ENCODE measurements at places on chromosomes 2 and 18. TPM values are rescaled to one million over a fixed set of nuclear protein-coding genes. Genes with fewer than 3 reads are reported as not detected.

CD8A gene
- 17.7 TPM for total RNA-seq

ECEL1 gene
- total RNA-seq: 14.9 TPM

MC5R gene
- not detected for total RNA-seq

C2orf78 gene
- total RNA-seq: not detected

FASTKD1 gene
- total RNA-seq: 5.5 TPM

DYNAP gene
- not detected for total RNA-seq

BCS1L gene
- total RNA-seq: 27.7 TPM

DNA sequence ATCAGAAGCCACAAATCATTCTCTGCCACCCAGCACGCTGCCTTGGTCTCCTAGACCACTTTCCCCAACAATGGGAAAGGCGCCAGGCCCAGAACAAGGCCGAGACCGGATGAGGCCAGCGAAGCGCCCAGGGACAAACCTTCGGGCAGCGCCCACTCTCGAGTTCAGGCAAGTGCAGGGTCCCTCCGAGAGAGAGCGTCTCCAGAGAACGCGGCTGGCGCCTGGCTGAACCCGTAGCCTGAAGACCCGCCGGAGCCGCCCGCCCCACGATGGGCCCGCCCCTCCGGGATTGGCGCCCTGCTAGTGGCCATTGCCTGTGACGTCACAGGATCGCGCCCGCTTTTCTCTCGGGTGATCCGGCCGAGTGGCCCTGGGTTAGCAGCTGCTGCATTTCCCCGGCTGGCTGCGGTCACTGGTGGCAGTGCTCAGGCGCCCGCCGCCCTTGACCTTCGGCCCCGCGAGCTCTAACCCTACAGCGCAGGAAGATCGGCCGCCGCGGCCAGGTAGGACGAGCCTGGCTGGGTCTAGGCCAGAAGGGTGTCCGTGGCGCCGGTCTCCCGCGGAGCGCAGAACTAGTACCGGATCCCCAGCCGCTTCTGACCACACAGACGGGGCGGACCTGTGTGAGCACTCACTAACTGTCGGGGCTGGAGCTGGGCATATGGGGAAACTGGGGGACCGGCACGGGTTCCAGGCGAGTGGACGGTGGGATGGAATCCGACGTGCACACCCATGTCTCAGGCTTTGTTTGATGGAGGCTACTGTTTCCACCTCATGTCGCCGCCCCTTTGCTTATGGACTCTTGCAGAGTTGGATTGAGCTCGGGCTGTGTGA, at the start of gene FAHD2A:
FAHD2A (plus strand) TSS at position 339 of the 834 bp plus-strand sequence. CDS start 2,851 bp downstream, outside the sequence.
- peak; percentile 83 for DNase-seq

DNA sequence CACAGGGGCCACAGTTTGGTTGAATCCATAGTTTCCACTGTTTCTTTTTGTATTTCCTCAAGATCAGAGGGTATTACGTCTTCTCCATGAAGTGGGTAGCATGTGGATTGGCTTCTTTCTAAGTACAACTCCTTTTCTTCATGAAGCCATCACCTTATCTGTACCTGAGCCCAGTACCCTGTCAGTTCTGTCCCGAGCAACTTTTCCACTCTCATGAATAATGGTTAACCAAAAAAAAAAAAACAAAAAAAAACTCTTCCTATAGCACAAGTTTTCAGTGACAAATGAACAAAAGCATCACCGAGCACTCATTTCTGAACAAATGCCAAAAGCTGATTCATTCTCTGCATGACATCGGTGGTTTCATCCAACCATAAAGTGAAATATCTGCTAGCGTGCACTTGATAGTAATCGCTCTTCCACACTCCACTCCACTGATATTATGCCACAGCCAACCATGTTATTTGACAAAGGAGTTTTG, 53.0 kb upstream of the CCDC150 start:
- no peak for DNase-seq

GRCh38 chr18:14943967-14944636, 196.1 kb downstream of the ANKRD30B start:
- peak; percentile 50 for DNase-seq

GRCh38 chr2:11527001-11527400, 6.8 kb upstream of the GREB1 start:
- no peak for DNase-seq

DNA sequence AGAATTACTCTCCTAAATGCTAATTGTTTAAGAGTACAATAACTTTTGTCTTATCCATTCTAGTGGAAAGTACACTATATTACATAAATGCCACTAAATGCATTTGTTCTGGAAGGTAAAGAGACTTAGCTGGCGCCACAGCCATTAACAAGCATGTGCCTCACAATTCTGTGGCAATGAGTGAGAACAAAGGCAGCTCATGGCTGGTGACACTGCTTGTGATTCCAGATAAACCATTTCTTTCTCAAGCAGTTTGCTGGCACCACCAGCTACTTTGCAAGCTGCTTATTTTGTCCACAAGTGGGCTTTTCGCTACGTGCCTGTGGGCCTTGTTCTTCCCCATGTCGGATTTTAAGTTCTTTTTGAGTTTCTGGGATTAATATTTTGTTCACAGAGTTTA, 147.6 kb upstream of the SMAD7 start:
- DNase-seq: no peak

DNA sequence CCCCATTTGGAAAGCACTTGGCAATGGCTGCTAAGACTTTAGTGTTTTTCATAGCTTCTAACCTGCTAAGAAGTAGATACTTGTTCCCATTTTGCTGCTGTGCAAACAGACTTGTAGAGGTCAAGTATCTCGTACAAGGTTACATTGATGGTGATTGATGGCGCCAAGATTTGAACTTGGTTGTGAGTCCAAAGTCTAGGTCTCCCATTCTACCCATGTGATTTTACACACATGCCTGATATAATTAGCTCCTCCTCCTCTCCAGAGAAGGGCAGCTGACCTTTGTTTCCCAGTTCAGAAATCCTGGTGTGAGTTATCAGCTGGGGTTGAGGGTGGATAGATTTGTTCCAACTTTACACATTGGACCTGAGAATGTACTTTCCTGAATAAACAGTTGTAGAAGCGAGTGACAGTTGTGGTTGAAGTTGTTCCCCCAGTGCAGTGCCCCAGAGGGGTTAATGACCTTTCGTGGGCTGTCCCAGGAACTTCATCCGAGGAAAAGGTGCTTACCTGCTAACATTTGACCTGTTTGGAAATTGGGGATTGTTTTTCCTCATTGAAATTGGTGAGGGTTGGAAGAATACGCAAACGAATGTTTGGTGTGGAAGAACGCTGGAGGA, 10.4 kb downstream of the TCF7L1 start:
- DNase-seq: no peak

DNA sequence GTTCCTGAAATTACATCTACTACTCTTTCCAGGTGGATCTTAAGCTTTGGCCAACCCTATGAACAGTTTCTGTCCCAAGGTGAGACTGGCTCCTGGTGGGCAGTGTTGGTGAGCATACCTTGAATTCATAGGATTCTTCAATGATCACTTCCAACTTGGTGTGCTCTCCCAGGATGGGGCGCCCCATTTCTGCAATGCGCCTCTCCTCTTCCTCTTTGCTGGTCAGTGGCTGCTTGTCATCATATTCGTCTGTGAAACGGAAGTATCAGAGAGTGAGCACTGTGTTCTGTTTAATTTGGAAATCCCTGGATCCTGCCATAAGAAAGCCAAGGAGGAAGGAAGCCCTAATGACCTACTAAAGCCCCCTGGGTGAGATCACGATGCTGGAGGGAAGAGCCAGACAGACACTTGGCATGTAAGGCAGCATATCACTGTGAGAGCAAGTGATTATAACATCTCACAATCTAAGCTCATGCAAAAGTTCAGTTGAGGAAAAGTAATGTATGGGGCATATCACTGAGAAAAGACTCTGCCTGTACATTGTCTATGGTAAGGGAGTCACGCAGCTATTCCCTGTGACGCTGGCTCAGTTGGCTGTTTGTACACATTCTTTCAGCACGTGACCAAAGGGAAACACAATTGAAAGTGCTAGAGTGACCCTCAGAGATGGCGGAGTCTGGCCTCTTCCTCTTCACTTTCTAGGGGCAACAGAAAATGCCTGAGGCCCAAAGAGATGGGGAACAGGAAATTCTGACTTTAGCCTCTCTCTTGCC, 287.0 kb downstream of the SLC8A1 start:
- no peak for DNase-seq

DNA sequence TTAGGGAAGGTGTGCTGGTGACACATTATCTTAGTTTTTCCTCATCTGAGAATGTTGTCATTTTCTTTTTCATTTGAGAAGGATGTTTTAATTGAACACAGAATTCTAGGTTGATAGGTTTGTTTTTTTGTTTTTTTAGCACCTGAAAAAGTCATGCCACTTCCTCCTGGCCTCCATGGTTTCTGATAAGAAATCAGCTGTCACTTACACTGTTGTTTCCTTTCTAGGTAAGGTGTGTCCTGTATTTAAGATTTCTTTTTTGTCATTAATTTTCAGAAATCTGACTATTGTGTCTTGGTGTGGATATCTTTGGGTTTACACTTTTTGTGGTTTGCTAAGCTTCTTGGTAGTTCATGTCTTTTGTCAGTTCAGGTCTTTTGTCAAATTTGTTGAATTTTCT, 99.3 kb downstream of the ROCK1 start:
- DNase-seq: no peak

- no peak for DNase-seq
These were observed 43.3 kb upstream of the LDLRAD4 start for GRCh38 chr18:13175266-13175665.

DNA sequence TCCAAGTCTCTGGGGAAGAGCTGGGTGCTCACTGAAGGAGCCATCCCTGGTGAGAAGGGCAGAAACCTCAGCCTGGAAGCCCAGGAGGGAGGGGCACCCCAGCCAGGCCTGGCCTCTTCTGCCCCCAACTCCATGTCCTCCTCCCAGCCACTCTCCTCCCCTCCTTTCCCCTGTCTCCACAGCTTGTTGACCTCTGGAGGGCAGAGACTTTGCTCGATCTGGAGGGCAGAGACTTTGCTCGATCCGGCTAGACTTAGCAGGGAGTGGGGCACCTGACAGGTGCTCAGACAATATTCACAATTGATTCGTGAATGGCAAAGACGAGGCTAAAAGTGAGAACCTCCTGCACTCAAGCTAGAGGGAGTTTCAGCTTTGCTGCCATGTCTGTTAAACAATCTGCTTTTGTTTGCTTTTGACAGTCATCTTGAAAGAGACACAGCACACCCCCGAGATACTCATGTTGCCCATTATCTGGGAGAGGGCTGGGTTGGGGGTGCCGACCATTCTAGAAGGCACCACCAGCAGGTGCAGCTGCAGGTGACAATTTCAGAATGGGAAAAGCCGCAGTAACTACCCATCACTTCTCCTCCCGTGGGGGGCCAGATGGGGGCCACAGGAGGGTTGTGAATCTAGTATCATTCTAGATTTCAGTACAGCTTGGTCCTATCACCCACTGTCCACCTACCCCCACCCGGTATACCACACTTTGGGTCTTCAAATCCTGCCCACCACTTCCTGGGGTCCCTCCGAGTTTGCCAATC, 54.8 kb downstream of the DNMT3A start:
- DNase-seq: no peak

DNA sequence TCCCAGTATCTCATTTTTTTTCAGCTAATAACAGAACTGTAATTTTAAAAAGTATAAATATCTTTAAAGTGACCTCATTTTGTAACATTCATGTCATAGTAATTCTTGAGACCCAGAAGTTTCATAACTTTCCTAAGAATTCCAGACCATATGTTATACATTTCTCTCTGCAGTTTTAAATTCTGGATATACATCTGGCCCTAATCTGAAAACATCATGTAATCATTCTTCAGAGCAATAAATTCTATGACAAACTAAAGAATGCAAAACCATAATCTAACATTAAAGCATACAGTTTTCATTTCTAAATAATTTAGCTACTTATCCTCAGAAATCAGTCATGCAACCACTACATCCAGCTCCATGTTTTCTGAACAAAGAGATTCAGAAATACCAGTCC, 198.3 kb upstream of the SLC35G4 start:
- no peak for DNase-seq

GRCh38 chr2:113058998-113059960, at the start of gene IL36RN:
Gene IL36RN, plus strand, starts transcription at chr2:113059198. Its CDS starts 241 bp downstream, at chr2:113059439.
- DNase-seq: no peak

- DNase-seq: peak; percentile 21
These were observed 29.9 kb upstream of the NT5DC4 start for GRCh38 chr2:112690853-112691401.

DNA sequence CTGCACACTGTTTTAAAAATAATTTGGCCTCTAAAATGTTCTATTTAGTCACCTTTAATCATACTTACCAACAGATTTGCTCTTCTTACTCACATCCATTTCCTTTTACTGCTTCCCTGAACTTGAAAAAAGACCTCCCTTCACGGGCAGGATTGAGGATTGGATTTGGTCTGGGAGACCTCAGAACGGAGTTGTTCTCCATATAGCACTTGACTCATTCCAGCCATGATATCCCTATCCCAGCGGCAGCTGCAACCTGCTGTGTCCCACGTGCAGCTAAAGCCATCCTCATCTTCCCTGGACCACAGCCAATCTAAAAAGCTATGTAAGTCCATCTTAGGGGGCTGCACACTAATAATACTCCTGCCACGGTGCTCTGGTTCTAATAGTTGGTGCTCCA, 97.0 kb upstream of the PTPRM start:
- DNase-seq: no peak

GRCh38 chr2:148675708-148676107, 31.2 kb downstream of the EPC2 start:
- no peak for DNase-seq

All from ascending aorta (tissue), 2 donors.